ENCODE measurements at places on chromosomes 2 and 18.

DNA sequence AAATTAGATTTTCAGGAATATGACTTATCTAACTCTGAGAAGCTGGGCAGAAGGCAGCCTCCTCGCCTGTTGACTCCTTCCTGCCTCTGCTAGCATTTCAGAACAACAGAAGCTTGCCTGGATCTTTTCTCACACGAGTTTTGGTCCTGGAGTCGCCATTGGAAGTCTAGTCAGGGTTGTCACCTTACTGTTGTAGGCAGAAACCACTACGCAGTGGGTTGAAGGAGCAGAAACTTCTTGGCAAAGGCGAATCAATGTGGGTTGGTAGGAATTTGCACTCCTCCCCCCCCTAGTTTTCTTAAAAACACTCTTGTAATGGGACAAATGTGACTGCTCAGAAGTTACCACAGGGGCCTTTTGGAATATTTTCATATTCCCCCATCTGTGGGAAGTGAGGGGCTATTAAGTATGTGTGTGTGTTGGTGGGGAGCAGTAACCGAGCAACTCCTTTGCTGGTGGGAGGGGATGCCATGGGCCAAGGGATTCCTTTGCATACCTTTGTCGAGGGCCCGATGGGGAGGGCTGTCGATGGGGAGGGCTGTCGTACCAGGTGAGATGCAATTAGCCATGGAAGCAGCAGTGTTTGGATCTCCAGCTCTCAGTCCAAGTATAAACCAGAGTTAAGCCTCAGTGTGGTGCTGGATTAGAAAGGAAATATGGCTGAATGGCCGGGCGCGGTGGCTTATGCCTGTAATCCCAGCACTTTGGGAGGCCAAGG lies 117.4 kb downstream of the FMNL2 start:
- no peak for DNase-seq

DNA sequence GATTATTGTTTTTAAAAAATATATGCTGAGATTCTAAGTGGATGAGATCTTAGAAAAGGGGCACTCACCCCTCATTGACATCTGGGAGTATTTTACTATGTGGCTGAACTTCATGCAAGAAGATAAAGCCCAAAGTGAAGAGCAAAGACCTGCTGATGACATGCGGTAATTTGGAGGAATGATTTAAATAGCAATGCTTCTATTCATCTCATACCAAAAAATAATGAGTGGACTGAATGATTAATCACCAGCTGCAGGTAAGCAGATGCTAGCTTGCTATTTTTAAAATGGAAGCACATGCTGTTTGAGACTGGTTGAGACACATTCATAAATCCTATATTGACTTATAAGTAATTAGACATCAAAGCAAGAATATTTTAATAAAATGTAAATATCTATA lies 12.7 kb upstream of the CDK15 start:
- no peak for DNase-seq

DNA sequence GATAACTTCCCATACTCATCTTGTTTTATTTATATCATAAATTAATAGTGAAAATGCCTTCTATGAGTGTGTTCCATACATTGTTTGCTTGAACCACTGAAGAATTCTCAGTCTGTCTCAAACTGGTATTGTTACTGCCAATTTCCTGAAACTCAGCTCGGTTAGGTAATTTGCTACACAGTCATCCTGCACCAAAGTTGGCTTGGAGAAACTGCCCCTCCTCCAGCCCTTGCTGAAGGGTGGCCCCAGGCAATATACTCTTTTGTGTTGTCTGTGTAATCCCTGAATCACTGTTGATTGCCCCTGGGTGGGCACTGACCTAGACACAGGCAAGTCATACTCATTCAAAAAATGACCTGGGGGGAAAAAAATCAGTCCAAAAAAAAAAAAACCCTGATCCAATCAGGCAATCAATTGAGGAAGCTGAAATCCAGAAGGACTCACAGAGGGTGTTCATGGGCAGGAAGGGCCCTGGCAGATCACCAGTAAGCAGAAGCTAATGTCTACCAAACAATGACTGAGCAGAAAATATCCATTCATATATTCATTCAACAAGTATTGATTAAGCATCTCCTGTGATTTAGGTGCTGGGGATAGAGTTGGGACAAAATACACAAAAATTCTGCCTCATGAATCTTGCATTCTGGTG lies 3.8 kb upstream of the SESTD1 start:
- DNase-seq: no peak

DNA sequence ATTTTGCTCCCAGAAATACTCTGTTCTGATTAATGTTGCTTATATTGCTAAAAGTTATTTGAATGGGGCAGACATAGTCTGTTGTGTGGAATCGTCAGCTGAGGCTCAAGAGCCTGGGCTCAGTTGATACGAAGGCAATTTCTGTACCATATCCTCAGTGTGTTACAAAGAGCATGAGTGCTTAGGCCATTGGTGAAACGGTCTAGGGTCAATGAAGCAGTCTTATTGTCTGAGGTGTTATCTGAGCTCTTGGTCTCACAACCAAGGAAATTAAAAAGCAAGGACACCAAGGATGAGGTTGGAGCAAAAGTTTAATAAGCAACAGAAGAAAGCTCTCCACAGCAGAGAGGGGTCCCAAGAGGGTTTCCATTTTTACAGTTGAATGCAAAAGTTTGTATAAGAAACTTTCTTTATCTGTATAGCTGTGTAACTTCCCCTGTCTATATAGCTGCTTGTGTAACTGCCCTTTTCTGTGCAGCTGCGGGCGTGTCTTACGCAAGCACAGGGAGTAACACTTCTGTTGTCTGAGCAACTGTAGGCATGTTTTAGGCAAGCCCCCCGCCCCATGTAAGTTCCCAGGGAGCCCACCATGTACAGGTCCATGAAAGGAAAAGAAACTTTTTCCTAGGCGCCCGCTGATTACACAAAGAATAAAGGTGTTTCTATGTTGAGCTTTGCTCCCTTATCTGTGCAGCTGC lies 40.6 kb upstream of the DSC1 start:
- DNase-seq: no peak

DNA sequence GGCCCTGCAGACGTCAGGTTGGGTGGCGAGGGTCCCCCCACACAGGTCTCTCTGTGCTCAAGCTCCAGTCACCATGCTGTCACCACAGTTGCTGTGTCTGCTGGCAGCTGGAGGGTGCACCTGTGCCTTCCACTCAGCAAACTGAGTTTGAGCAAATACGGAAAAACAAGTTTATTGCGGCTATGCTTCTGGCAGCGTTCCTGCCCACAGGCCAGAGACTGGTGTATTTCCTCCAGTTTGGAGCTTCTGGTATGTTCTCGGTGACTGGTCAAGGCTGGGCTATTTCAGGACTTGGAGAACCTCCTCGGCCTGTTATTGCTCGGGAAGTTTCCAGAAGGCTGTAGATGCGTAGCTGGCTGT lies 132.6 kb downstream of the SEPTIN10 start:
- DNase-seq: no peak

- DNase-seq: no peak
Measured at GRCh38 chr2:42764096-42764495, at the start of gene OXER1. TSS of gene OXER1 (minus strand) at chr2:42764135. CDS start at chr2:42764062, 73 bp downstream.

DNA sequence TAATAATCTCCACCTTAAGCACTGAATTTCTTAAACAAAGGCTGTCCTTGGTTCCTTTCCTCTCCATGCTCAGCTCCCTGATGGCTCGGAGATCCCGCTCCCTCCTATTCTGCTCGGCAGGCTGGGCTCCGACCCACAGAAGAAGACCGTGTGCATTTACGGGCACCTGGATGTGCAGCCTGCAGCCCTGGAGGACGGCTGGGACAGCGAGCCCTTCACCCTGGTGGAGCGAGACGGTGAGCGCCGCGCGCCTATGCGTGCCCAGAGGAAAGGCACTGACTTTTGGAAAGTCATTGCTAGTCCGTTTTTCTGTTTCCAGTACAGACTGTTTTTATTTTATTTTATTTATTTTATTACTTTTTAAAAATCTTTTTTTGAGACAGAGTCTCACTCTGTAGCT lies 9.6 kb downstream of the CNDP2 start:
- DNase-seq: no peak

- no peak for DNase-seq
Measured at GRCh38 chr2:235098269-235098668, 146.5 kb downstream of the SH3BP4 start.

- no peak for DNase-seq
Measured at GRCh38 chr2:31328026-31328425, 86.5 kb downstream of the XDH start.

DNA sequence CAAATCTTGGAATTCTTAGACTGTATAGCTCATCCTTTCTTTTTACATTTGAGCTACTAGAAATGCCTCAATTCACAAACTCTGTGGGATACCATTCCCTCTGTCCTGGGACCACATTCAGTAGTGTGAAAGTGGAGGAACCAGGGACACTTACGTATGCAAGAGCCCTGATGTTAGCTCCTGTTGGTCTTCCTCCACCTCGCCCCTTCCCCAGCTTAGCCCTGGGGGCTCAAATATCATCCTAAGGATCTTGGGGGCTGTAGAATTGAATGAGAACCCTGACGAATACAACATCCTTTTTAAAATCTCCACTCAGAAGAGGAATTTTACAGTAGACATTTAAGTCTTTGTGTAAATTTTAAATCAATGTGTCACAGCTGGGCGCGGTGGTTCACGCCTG lies 65.2 kb upstream of the RAPH1 start:
- no peak for DNase-seq

- DNase-seq: no peak
Measured at GRCh38 chr2:213161759-213162515, 10.5 kb upstream of the IKZF2 start.

- DNase-seq: no peak
Measured at GRCh38 chr18:11872479-11873136, 21.4 kb downstream of the CHMP1B start.

- DNase-seq: no peak
Measured at GRCh38 chr18:46397174-46397573, 259.8 kb downstream of the LOXHD1 start.

All from stimulated activated CD8-positive, alpha-beta memory T cell treated with anti-CD3 and anti-CD28 coated beads, Interleukin-7, amount 100 ng/mL, for 1 hour (primary cell).